Smooth muscle cell of the coronary artery (primary cell): ENCODE measurements at places on chromosomes 12 and 14. TPM values are rescaled to one million over a fixed set of nuclear protein-coding genes. Genes with fewer than 3 reads are reported as not detected.

PTPRQ gene
- 0.08 and 0.23 TPM in 2 replicates for total RNA-seq

SPIC gene
- total RNA-seq, result not detected in 2 replicates

NXPH4 gene
- total RNA-seq, result 0.59 and 3.8 TPM in 2 replicates

POTEM gene
- total RNA-seq, result not detected in 2 replicates

NEUROD4 gene
- not detected in 2 replicates for total RNA-seq

TAS2R20 gene
- 1.9 and 2.3 TPM in 2 replicates for total RNA-seq

PROX2 gene
- not detected in 2 replicates for total RNA-seq
